ENCODE measurements at places on chromosomes 7 and 10.

GRCh38 chr10:102800611-102801335 lies 36.4 kb downstream of the CYP17A1 start:
- DNase-seq: no peak

DNA sequence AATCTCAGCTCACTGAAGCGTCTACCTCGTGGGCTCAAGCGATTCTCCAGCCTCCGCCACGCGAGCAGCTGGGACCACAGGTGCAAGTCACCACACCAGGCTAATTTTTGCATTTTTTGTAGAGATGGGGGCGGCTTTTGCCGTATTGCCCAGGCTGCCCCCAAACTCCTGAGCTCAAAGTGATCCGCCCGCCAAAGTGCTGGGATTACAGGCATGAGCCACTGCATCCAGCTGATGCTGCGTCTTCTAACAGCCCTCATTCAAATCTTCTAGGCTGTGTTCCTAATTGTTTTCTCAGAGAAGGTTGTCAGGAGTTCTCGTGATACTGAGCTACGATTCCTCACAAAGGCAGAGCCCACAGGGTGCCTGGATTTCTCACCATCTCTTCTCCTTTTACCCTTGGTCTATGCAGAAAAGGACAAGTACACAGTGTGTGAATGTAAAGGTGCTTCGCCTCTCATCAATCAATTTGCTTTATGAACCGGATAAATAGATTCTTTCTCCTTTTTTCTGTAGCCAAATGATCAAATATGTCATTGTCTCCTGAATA lies 247.3 kb upstream of the PTN start:
- no peak for DNase-seq

DNA sequence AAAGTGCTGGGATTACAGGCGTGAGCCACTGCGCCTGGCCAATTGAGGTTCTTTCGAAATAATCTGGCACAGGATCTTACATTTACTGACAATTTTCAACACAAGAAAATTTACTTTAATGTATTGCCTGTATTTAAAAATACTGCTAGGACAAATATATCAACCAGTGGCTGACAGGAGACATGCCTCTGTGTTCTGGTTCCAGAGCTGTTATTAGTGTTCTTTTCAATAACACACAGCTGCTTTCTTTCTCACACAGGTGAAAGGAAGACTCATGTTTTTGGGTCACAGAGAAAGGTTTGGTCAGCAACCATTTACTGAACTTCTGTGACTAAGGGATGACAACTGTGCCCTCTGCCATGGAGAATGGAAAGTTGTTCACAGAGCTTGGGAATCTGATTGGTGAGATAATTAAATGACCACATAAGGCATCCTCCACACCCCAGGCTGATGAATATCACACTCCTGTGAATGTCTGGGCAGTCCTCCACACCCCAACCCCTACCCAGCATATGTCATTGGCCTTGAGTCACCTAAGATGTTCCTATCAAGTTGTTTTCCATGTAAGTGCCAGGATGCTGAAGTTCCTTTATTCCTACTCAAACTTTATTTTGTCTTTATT lies 180.1 kb downstream of the RAPGEF5 start:
- DNase-seq: no peak

GRCh38 chr7:151614019-151614418 lies 94.3 kb upstream of the RHEB start:
- no peak for DNase-seq

DNA sequence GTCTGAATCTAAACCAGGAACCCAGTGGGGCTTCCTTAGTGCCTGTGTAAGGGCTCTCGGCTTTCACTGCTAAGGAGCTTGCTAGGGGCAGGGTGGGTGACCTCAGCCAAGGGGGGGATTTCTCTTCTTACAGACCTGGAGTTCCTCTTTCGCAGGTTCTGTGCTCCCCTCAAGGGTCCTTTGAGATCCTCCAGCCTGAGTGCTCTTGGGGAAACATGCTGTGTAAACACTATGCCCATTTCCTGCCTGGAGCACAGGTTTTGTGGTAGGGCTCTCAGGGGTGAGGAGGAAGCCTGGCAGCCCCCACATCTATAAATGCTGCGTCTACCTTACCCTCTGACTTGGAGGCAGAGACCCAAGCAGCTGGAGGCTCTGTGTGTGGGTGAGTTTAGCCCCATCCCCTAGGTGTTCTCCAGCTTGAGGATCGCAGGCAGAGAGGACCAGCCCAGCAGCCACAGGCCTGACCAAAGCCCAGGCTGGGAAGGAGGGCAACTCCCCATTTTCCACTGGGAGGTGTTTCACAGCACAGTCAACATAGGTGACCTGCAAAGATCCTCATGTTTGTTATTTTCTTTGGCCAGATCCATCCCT lies at the start of gene SFTPA1:
TSS of gene SFTPA1 (plus strand) at position 339 of the 591 bp plus-strand sequence. CDS start 887 bp downstream, outside the sequence.
- no peak for DNase-seq

DNA sequence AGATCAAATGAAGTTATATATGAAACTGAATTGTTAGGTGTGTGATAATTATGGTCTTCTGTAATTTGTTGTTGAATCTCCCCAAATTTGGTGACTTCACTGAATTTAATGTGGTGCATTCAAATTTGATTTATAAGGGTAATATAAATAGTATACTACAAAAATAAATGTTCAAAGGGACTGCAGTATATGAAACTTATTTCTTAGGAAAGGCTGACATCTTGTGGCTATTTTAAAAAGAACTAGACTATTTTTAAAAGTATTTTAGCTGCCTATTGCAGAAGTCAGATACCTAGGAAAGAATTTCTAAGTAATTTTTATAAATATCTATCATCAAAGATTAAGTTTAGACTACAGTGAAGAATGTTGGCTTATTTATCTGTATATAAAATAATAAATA lies 36.6 kb downstream of the ATRNL1 start:
- DNase-seq: peak; percentile 12

DNA sequence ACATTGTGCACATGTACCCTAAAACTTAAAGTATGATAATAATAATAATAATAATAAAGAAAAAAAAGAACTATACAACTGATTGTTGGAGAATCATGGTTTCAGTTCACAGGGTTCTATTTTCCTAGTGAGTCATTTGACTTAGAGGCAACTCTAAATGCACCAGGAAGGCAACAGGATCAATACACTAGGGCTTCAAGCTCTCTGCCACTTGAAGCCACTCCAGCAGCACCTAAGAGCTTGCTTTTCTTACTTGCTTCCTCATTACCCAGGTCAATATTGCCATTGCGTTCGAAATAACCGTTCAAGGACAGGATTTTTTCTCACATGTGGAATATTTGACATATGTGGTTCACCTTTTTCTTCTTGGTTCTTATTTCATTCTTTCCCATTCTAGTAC lies 189.7 kb downstream of the GRM3 start:
- DNase-seq: no peak

DNA sequence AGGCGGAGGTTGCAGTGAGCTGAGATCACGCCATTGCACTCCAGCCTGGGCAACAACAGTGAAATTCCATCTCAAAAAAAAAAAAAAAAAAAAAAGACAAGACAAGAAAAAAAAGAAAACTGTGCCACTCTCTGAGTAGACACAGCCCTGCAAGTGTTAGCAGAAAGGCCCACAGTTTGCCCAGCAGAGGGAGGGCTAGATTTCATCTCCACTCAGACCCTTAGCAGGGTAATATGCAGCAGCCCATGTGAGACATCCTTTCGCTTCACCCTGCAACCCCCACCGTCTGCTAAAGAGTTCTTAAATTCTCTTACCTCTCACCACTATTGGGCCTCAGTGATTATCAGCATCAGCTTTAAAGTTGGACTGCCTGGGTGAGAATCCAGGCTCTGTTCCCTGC lies 38.2 kb downstream of the CTNNA3 start:
- no peak for DNase-seq

GRCh38 chr7:20647908-20648776 lies 32.7 kb downstream of the ABCB5 start:
- no peak for DNase-seq

GRCh38 chr7:151342811-151343210 lies 1.2 kb downstream of the NUB1 start:
- no peak for DNase-seq

GRCh38 chr10:101354328-101355071 lies 535 bp downstream of the BTRC start:
- DNase-seq: no peak

DNA sequence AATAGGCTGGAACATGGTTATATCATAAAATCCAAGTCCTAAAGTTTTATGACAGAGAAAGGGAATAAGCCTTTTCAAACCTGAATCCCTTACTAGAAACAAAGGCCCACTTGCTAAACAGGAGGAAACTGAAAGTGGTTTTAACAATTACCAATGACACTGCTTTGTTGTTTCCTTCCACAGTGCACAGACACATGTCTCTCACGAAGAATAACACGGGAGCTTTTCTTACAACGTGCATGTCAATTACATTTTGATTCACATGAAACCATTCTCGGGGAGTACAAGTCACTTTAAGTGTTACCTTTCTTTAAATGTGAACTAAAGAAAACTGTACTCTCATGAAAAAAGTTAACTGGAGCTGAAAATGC lies 1.4 kb downstream of the MRPS33 start:
- DNase-seq: no peak

- DNase-seq: no peak
Observed at GRCh38 chr10:88256013-88256680, 327.0 kb downstream of the RNLS start.
